ENCODE measurements at places on chromosomes 12 and 14. TPM values are rescaled to one million over a fixed set of nuclear protein-coding genes. Genes with fewer than 3 reads are reported as not detected.
A peak's percentile ranks its signal among the peaks of the same experiment; 100 is the strongest.

The PLXNC1 gene
- 28.0 TPM for total RNA-seq

The SMCO2 gene
- 0.47 TPM for total RNA-seq

The PTPRB gene
- total RNA-seq = 91.4 TPM

GRCh38 chr14:102363182-102363943 is 622 bp downstream of the TECPR2 start:
- H3K27ac ChIP-seq = peak overlapping the region; percentile 95
- H3K36me3 ChIP-seq = peaks cover 20% of the 10 kb centered on the region
- no peaks in the 10 kb centered on the region for H3K27me3 ChIP-seq
- peaks cover 27% of the 10 kb centered on the region for H3K4me1 ChIP-seq
- peak; percentile 73 for DNase-seq
- peak overlapping the region; percentile 96 for H3K4me3 ChIP-seq

- DNase-seq = no peak
- no peak overlapping the region for H3K4me3 ChIP-seq
- no peak overlapping the region for H3K27ac ChIP-seq
- H3K36me3 ChIP-seq = no peaks in the 10 kb centered on the region
- H3K4me1 ChIP-seq = peaks cover 13% of the 10 kb centered on the region
Observed at GRCh38 chr12:121062391-121063045, 23.5 kb upstream of the OASL start.

- no peaks in the 10 kb centered on the region for H3K4me1 ChIP-seq
- H3K4me3 ChIP-seq = no peak overlapping the region
- no peak for DNase-seq
- H3K27me3 ChIP-seq = peaks cover 10% of the 10 kb centered on the region
- no peak overlapping the region for H3K27ac ChIP-seq
Observed at GRCh38 chr12:48017496-48017895, 13.2 kb upstream of the COL2A1 start.

GRCh38 chr14:84108746-84109457 is 1421.0 kb upstream of the FLRT2 start:
- no peaks in the 10 kb centered on the region for H3K36me3 ChIP-seq
- no peaks in the 10 kb centered on the region for H3K4me1 ChIP-seq
- no peaks in the 10 kb centered on the region for H3K27me3 ChIP-seq
- DNase-seq = no peak

- H3K4me3 ChIP-seq = no peak overlapping the region
- no peaks in the 10 kb centered on the region for H3K27me3 ChIP-seq
Observed at GRCh38 chr14:61911574-61911973, 149.4 kb downstream of the SNAPC1 start.

DNA sequence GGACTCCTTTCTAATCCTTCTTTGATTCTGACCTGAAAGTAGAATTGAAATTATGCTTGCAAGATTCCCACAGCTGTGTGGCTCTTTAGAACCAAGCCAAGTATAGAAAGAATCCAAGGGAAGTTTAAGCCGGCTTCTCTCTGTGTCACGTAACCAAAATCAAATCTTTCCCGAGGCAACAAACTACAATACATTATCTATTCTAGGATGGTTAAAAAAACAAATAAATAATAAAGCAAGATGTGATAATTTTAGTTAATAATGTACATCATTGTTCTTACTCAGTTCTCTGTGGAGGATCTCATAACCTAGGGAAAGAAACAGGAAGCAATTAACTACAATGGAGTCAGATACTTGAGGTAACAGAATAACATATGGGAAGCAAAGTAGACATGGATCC is 78.1 kb upstream of the ST8SIA1 start:
- DNase-seq = no peak
- no peak overlapping the region for H3K27ac ChIP-seq
- H3K4me3 ChIP-seq = no peak overlapping the region
- H3K36me3 ChIP-seq = no peaks in the 10 kb centered on the region
- peaks cover 22% of the 10 kb centered on the region for H3K4me1 ChIP-seq

GRCh38 chr12:107035733-107036132 is 48.8 kb upstream of the MTERF2 start:
- H3K27ac ChIP-seq = no peak overlapping the region
- no peaks in the 10 kb centered on the region for H3K36me3 ChIP-seq
- no peak overlapping the region for H3K4me3 ChIP-seq
- H3K27me3 ChIP-seq = no peaks in the 10 kb centered on the region
- peaks cover 4% of the 10 kb centered on the region for H3K4me1 ChIP-seq

Data from lower lobe of right lung (tissue), 2 donors.